ENCODE measurements at places on chromosomes 5 and 9.

GRCh38 chr5:102627315-102627714 lies 127.8 kb upstream of the PAM start:
- no peak for DNase-seq

GRCh38 chr5:41955432-41956024 lies 30.4 kb downstream of the FBXO4 start:
- DNase-seq, result no peak

- no peak for DNase-seq
Measured at GRCh38 chr5:61307191-61307590, 24.9 kb upstream of the ZSWIM6 start.

- peak; percentile 54 for DNase-seq
Measured at GRCh38 chr9:37408933-37409710, 13.4 kb upstream of the GRHPR start.

- no peak for DNase-seq
Measured at GRCh38 chr5:74502479-74502950, 138.0 kb downstream of the ENC1 start.

DNA sequence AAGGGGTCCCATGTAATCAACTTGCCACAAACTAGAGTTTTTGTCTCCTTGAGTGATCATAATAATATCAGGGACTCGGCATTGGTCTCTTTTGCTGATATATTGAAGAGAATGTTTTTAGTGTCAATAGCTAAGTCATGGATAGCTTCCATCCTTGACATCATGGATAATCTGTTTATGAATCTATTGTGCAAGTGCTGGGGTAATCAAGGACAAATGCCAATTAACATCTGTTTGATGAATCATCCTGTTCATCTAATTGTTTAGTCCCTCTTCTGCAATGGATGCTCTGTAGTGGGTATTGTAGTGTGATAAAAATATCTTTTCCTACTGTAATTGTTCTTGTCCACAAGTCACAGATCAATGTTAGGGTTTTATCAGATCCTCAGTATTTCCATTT lies 607.5 kb upstream of the SEMA6A start:
- DNase-seq, result no peak

Measured in stimulated activated CD4-positive, alpha-beta T cell treated with anti-CD3 and anti-CD28 coated beads, Interleukin-12 subunit alpha, Interleukin-12 subunit beta, amount 100 ng/mL, for 48 hours (primary cell).